ENCODE measurements at places on chromosomes 11 and 22.
A peak's percentile ranks its signal among the peaks of the same experiment; 100 is the strongest.

GRCh38 chr11:93160808-93161207 lies 37.0 kb downstream of the SLC36A4 start:
- no peak for DNase-seq

DNA sequence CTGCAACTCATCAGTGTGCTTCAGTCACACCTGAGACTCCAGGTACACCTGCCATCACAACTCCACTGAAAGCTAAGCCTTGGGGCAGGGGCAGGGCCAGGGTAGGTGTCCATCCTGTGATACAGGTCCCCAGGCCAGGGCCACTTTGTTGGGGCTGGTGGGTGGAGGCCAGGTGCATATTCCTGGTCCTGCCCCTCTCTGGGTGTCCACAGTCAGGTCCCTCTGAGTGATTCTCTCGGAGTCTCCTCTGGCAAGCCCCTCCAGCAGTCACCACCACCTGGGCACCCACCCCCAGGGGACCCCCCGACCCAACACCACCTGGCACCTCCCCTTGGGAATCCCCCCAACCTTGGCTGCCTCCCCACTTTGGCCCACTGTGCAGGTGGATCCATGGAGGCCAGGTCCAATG lies 9.5 kb upstream of the ACR start:
- no peak for DNase-seq

- no peak for DNase-seq
These were observed 2.1 kb downstream of the KMT2A start for GRCh38 chr11:118438314-118438931.

DNA sequence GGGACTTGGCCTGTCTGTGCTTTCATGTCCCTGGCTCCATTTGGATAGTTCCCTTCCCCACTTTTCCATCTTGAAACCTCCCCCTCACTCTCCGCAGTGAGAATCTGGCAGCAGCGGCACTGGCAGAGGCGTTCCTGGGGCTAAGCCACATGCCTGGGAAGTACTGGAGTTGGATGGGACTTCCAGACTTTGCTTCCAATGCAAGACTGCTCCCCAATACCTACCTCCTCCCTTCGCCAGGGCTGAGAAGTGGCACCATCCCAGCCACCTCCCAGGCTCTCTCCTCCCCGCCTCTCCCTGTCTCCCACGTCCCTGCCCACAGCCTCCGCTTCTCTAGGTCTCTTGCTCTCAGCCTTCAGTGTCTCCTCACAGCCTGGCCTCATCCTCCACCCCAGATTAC lies 16.6 kb downstream of the TST start:
- no peak for DNase-seq

- DNase-seq = no peak
These were observed 21.9 kb upstream of the PANX1 start for GRCh38 chr11:94106716-94107115.

GRCh38 chr11:84247926-84248325 lies 961.8 kb upstream of the CCDC90B start:
- DNase-seq = no peak

GRCh38 chr11:13207665-13208594 lies 69.7 kb upstream of the BMAL1 start:
- no peak for DNase-seq

- no peak for DNase-seq
These were observed 127.5 kb downstream of the SIK3 start for GRCh38 chr11:116970485-116971292.

- DNase-seq = no peak
These were observed 1.4 kb upstream of the YAP1 start for GRCh38 chr11:102108734-102109440.

GRCh38 chr11:83063073-83063754 lies 8.5 kb downstream of the RAB30 start:
- DNase-seq = no peak

DNA sequence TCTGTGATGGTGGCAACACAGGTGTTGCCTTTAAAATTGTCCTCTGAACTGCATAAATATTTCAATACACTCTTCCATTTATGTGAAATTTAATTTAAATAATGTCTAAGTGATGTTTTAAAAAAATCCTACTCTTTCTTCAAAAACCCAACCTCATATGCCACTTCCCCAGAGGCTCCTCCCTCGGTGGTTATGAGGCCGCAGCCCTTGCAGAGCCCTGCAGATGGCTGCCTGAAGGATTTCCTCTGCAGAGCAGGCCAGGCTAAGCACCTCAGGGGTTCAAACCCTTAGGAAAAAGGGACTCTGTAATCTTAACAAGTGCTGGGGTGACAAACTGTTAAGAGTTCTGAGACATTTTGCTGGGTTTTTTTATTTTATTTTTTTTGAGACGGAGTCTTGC lies 25.2 kb downstream of the MORC2 start:
- no peak for DNase-seq

DNA sequence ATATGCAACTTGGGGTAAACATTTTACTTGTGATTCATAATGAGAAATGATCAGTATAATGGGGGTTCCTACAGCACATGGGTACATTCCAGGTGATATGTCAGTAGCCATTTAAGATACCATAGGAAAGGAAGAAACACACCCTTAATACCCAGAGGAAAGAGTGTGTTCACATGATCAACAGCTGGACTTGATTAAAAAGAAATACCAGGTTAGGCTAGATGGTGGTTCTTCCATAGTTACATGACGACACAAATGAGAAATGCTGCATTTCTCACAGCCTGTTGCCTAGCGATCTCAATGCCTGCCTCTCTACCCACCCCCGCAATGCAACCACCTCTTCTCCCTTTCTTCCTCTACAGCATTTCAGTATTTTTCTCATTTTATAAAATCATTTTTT lies 96.8 kb downstream of the TTC28 start:
- DNase-seq = no peak

DNA sequence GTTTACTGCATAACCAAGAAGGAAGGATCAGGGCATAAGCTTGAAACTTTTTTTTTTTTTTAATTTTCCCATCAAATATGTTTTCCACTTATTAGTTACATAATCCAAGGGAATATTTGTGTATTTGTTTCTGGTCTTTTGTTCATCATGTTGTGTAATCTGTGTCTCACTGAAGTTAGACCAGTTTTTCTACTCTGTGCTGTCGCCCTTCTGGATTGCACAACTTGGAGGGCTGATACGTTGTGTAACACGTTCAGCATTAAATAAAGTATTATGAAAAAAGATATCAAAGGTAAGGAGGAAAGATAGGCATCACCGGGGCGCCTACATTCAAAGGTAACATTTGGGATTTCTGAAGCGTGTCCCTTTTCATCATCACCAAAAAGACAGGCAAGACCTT lies 3.3 kb upstream of the E2F8 start:
- no peak for DNase-seq

DNA sequence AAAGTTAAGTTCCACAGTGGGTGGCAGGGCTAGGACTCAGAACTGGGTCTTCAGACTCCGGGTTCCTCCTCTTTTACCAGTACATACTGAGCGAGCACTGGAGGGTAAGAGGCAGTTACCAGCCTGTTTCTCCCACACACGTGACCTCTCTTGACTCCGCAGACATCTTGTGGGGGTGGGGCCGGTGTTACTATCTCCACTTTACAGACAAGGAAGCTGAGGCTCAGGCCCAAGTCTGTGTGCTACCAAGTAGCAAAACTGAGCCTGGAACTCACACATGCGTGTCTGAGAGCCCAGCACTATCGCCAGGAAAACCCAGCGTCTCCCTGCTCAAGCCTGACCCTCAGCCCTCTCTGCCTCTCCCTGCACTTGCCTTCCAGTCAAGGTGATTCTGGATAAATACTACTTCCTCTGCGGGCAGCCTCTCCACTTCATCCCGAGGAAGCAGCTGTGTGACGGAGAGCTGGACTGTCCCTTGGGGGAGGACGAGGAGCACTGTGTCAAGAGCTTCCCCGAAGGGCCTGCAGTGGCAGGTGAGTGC lies 16.0 kb upstream of the SMIM35 start:
- no peak for DNase-seq

GRCh38 chr11:67300756-67301312 lies 2.5 kb upstream of the SSH3 start:
- DNase-seq = no peak

GRCh38 chr11:64925536-64926436 lies 1.3 kb downstream of the PPP2R5B start:
- DNase-seq = no peak

GRCh38 chr22:20647586-20648305 lies 126.2 kb upstream of the SERPIND1 start:
- peak; percentile 43 for DNase-seq

DNA sequence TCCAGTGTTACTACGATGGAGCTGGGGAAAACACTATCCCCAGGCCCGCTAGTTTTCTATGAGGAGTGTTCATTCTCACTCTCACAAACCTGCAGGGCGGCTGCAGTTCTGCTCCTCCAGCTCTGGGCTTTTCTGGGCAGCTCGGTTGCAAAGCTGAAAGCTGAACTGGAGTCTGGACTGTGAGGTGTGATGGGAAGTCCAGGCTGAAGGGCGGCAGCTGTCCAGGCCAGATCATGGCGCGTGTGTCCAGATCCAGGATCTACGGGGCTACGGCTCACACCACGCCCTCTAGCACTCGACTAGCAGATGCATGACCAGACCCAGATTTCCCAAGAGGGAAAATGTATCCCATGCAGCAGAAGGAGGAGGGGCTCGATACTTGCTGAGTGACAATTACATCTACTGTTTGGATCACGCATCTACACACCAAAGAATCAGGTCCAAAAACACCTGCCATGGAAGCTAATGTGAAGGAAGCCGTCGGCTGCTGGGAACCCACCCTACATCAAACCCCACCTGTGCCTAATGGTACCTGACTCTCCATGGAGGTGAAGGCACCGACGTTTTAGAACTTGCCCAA lies 555.0 kb downstream of the BRD1 start:
- peak; percentile 57 for DNase-seq

DNA sequence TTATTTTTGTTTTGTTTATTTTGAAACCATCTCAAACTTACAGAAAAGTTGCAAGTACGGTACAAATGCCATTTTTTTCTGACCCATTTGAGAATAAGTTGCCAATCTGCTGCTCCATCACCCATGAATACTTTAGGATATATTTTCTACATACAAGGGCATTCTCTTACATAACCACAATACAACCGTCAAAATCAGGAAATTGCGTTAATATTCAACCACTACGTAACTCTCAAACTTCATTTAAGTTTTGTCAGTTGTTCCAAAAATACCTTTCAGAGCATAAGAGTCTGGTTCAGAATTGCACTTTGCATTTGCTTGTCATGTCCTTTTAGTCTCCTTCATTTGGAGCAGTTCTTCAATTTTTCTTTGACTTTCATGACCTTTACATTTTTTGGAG lies 194.3 kb upstream of the BDNF start:
- DNase-seq = no peak

GRCh38 chr11:3022300-3022967 lies 30.3 kb upstream of the NAP1L4 start:
- no peak for DNase-seq

- no peak for DNase-seq
These were observed 100.8 kb downstream of the TRAF6 start for GRCh38 chr11:36409152-36409816.

DNA sequence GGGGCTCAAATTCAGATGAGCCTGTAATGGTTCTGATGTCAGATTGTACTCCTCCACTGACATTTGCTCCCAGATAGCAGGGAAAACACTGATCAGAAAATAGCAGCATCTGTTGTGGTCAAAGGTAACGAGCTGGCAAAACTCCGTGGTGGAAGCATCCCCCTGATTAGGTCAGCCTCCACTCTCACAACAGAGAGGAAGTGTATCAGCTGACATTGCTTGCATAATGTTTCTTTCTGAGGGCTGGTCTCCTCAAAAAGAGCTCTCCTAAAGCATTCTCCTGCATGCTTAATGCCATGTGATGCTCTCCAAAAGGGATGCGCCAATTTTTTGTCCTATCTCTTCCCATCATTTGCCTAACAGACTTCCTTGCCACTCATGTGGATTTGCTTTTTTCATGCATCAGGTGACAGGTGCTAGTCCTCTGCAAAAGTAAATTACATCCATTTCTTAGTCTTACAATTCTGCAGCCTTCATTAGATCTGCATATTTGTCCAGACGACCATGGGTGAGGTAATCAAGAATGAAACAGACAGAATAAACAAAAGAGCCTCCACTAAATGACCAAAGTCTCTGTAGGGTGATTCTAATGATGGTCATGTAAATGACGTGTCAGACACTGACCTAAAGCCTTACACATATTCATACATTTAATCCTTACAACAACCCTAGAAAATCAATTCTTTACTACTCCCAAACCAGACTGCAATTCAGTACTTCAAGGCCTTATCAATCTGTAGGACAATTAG lies 6.4 kb upstream of the TENM4 start:
- DNase-seq = no peak

- peak; percentile 70 for DNase-seq
These were observed at the start of gene ASCL2 for GRCh38 chr11:2270322-2271076. Gene ASCL2 (minus strand): TSS chr11:2270588. CDS start chr11:2270332, 256 bp downstream.

DNA sequence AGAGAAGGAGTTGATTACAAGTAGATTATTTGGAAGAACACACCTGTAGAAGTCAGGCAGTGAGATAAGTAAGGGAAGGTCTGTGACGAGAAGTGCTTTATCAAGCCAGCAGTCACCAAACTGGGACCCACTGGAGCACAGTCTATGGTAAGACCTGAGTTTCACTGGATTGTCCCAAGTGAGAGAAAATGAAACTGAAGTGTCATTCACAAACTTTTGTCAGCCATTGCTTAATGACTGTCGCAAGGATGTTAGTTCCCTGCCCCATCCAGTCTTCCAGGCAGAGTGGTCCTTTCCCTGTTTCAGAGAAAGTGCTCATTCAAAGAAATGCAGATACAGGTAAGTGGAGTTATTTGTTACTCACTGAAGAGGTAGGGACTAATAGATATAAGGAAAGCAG lies 728.0 kb upstream of the TENM4 start:
- DNase-seq = no peak

GRCh38 chr22:48258811-48259210 lies 1496.4 kb downstream of the TBC1D22A start:
- peak; percentile 24 for DNase-seq

DNA sequence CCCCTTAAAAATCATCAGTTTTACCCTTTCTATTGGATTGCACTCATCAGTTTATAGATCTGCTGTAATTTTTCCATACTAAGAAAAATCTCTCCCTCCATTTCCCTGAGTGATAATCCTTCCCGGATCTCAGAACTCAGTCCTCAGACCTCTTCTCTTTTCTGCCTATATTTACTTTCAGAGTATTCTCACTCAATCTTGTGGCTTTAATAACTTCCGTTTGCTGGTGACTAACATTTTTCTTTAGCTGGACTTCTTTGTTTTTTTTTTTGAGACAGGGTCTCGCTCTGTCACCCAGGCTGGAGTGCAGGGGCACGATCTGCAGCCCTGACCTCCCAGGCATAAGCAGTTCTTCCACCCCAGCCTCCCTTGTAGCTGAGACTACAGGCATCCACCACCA lies 10.4 kb downstream of the ATXN10 start:
- DNase-seq = no peak

DNA sequence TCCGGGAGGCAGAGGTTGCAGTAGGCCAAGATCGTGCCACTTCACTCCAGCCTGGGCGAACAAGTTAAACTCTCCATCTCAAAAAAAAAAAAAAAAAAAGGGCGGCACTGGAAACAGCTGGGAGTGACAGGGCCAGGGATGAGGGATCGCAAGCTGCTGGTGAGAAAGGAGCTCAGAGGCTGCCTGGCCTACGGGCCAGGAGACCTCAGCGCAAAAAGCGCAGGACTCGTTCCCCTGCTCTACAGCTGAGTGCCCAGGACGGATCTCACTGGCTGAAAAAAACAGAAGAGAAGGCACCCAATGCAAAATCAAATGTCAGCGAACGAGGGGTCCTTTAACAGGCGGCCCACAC lies 650 bp upstream of the NUP50 start:
- no peak for DNase-seq

Measured in type B pancreatic cell (in vitro differentiated cells).